ENCODE measurements at places on chromosomes 4 and X.

DNA sequence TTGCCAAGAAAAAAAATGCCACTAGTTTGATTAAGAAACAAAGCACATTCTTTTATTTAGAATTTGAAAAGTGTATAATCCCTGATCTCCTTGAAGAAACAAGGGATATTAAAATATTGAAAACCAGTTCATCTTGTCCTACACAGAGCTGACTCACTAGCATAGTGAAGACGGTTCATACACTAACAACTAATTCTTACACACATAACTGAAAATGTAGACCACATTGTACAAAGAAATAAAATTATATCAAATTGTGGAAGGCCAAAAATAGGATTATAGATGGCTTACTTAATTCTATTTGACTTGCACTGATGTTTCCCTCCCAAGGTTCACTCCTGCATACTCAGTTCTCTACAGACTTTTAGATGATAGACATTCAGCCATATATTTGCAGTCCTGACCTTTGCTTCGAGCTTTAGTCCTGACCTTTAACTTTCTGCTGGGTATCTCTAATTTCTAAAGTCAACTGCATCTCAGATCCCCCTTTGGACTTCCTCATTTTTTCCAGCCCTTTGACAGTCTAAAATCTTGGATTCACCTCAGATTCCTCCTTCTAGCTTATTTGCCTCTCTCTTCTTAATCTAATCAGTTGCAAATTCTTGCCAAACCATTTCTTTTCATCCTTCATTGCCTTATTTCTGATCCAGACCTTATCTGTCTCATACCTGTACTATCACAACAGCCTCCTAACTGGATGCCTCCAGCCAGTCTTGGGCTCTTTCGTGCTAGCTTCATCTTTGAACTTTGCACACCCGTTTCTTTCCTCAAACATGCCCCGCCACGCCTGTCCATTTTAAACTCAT is 4.5 kb upstream of the WWC2 start:
- DNase-seq = no peak

DNA sequence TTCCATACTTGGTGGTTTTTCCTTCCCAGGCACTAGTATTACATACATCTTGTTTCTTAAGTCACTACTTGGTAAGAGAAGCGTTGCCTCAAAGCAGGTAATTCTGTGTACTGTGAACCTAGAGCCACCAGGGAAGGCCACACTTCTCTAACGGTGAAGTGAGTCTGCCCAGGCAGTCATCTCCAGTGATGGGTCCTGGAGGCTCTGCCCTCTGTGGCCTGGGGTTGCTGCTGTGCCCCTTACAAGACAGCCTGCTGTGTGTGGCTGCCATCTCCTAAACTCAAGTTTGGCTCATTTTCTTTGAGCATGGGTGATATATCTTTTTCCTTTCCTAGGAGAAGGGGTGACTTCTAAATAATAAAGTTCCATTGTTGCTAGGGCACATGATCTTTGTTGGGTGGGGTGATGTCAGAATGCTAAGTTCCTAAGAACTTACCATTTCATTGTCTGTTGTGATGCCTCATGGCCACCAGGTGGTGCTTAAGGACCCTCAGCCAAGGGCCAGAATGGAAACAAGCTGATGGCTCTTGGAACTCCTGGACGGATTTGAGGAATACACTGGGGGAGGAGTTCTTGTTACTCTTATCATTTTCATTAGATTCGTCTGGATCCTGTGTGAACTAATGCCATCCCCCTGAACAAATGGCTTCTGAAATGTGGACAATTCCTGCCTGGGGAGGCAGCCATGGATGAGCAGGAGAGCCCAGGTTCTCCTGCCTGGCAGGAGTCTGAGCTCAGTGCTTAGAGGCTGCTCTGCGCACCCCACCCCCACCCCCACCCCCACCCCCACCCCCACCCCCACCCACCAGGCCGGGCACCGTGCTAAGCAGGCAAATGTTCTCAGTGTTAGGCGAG is 41.1 kb upstream of the WDR1 start:
- no peak for DNase-seq

DNA sequence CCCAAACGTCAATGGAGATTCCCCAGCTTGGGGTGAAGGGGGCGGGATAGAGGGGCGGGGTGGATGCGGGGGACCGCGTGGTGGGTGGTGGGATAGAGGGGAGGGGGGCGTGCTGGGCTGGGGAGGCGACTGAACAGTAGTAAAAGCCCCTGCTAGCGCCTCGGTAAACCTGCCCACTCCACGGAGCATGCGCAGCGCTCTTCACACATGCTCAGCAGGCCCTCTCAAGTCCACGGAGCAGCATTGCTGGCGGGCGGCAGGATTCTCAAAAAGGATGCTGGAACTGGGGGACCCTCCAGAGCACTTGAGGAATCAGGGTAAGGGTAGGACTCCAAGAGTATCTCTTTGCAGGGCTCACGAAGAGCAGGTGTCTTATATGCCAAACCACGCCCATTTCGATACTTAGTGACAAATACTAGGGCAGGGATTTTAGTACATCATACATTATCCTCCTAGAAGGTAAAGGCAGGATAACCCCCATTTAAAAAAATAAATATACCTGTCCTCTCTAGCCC is 378 bp upstream of the RPS6KA6 start:
- no peak for DNase-seq

DNA sequence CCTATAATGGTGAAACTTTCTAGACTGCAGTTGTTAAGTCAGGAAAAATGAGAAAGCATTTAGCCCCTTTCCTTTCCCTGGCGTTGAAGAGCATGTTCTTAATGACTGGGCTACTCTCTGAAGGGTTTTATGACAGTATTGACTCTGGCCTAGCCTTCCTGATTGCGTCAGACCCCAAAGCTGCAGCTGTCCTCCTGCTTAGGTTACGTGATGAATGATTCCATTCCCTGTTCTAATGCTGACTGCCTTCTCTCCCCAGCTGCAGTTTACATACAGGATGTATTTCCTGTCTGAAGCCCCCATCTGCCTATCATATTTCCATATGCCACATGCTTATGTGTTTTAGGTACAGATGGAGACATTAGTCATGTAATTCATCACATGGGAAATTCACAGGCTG is 105.8 kb upstream of the EGFL6 start:
- no peak for DNase-seq

GRCh38 chr4:3203971-3204431 is 45.0 kb upstream of the MSANTD1 start:
- DNase-seq = no peak

DNA sequence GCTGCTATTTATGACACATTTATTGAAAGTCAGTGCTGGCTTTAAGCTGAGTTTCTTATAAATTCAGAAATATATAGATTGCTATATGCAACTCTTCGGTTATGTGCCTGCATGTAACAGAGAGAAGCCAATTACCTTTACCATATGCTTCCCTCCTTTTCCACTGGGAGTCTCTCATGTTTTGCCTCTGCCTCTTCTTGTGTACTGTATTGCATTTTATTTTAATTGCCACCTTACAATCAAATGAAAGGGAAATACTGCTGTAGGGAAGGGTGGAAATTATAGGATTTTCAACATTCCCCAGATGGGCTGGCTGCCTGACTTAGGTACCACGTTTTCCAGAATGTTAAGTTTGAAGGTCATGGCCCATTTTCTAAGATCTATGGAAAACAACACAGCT is 655.4 kb upstream of the SLIT2 start:
- DNase-seq = no peak

DNA sequence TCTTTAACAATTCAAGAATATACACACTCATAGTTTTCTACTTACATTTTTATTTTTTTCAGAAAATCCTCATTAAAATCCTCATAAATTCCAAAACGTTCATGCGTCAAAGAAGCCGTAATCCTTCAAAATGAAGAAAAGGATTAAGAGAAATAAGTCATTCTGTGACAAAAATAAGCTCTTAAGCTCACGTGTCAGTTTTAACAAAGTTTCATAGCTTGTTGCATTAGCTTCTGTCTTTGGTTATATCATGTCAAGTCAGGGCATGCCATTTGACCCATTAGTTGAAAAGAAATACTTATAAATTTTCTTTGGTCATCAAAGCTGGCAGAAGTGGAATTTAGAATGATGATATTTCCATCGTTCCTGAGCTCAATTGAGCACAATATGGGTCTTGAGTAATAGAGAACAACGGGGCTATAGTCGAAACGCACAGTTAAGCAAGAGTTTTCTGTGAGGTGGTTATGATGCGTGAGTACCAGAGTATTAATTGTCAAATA is 185.2 kb upstream of the CTSO start:
- DNase-seq = no peak

DNA sequence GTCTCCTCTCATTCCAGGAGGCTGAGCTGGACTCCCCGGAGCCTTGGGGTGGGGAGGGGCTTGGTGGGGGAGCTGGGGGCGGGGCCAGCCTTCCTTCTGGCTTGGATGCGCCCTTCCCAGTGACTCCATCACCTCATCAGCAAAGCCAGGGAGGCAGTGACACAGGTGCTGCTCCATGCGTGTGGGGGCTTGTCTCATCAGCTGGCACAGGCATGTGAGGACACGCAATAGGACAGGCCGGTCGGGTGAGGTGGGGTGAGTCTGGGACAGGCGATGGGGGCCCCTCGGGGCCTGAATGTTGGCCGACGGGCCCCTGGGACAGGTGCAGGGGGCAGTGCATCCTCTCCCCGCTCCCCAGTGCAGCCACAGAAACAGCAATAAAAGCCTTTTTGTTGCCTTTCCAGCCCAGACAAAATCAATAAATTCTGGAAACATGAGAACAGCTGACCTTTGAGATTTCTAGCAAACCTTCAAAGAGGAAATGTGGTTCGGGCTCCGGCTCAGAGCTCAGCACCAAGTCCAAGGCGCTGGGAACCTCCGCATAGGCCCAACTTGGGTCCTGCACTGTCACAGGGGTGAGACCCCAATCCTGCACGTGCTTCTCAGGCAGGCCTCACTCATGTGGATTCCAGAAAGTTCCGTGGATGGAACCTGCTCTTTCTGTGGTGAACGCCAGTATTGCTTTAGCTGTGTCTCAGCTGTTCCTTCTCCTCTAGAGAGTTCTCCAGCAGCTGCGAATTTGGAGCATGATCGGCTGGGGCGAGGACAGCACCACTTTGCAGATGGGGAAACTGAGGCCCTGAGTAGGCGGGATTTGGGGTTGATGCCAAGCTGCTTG is 18.5 kb downstream of the ADRA2C start:
- DNase-seq = no peak

DNA sequence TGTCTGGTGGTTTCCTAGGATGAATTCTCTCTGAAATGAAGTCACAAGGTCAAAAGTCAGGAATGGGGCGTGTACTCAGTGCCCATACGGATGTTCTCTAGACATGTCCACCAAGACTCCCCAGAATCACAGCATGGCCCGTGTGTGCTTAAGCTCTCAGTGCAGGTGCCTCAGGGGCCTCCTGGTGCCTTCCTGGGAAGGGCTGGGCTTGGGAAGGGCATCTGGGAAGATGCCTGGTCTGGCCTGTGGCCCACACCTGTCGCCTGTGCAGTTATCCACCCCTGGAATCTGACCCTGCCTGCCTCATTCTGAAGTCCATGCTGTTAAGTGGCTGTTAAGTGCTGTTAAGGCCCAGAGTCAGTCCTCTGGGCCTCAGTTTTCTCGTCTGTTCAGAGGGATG is 31.2 kb downstream of the SORCS2 start:
- no peak for DNase-seq

DNA sequence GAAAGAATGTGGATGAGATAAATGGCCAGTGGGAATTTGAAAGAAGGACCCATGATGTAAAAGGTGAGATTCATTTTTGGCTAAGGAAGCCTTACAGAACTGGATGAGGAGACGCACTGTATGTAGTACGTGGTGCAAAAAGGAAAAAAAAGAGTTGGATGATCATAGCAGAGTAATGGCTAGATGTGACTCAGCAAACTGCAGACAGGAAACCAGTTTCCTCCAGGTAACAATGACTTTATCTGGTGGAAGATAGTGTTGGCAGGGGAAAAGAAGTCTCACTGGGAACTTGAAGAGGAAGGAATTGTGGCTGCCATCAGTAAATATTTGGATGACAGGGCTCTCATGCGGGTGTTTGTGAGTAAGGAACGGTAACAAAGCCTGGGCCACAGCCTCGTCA is 243.2 kb downstream of the CPE start:
- no peak for DNase-seq

DNA sequence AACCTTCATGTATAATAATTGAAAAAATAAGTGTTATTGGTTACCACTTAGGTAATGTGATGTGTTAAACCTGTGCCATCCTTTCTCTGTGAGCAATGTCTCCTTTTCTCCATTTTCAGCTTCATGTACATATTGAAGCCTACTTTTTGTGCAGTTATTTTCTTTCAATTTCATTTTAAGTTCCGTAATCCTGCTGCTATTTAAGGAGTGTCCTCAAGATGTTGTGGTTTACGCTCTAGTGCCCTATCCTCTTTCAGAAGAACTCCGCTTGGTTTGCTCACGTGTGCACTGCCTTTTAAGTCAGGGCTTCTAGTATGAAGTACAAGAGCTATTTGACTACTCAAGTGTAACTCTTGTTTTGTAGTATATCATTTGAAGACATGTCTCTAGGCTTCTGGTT is 2253.2 kb upstream of the TENM3 start:
- DNase-seq = no peak

DNA sequence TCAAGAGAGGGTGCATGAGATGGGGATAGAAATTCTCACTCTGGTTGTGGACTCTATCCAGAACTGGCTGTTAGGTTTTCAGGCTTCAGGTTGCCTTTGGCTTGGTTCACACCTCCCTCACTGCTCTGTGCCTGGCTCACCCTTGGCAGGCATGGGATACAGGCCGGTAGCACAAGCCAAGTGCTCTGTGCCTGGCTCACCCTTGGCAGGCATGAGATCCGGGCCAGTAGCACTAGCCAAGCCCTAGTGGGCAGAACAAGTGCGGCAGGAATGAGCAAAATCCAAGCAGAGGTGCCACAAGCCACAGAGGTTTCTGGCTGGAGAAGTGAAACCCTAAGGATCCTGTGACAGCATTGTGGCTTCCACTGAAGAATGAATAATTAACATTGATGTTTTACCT is 1642.3 kb downstream of the C4orf33 start:
- no peak for DNase-seq

DNA sequence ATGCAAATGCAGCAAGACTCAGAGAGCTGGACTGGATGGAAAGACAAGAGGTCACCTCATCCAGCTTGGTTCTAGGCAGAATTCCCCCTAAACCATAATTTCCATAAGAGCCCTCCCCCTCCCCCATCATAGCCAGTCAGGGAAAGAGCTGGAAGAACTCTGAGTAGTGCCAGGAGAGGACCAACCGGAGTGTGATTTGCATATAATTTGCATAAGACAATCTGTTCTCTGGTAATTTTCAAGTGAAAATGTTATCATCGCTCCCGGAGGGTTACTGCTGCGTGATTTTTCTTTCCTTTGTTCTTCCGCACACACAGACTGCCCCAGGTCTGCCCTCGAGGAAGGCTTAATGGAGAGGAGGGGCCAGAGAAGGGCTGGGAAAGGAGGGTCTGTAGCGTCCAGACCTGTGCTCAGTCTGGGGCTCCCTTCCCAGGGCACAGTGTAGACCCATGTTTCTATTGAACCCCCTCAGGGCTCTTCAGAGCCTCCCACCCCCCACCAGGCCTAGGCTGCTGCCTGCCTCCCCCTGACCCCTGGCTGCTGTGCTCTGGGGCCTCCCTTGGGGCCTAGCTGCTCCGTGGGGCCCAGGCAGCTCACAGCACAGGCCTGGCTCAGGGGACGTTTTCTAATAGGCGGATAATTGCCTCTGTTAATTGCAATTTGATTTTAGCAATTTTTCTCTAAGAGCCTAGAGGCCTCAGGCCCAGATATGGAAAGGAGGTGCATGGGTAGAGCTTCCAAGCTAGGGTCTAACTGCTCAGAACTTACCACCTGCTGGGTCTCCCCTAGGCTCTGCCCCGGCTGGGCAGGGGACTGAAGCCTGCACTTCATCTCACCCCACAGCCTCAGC is 90.4 kb upstream of the PJA1 start:
- DNase-seq = no peak

- DNase-seq = no peak
Measured at GRCh38 chr4:24181005-24181404, 291.2 kb upstream of the PPARGC1A start.
